A549 treated with ZK216348 at 1 μM for 4 hours (cell line): ENCODE measurements at places on chromosomes 11 and 22. TPM values are rescaled to one million over a fixed set of nuclear protein-coding genes. Genes with fewer than 3 reads are reported as not detected.

The OR8G5 gene
- not detected in 5 replicates for total RNA-seq

The THAP12 gene
- total RNA-seq: 32.1 to 55.9 TPM (median 46.7 TPM) in 5 replicates

The TRIM3 gene
- 16.3 to 25.3 TPM (median 19.7 TPM) in 5 replicates for total RNA-seq

The SAA1 gene
- 0.58 to 1.2 TPM (median 0.89 TPM) in 5 replicates for total RNA-seq

The TMEM80 gene
- 5.4 to 11.1 TPM (median 9.6 TPM) in 5 replicates for total RNA-seq

The TMX2 gene
- 144 to 167 TPM (median 149 TPM) in 5 replicates for total RNA-seq
